ENCODE measurements at places on chromosomes 1 and 21.

DNA sequence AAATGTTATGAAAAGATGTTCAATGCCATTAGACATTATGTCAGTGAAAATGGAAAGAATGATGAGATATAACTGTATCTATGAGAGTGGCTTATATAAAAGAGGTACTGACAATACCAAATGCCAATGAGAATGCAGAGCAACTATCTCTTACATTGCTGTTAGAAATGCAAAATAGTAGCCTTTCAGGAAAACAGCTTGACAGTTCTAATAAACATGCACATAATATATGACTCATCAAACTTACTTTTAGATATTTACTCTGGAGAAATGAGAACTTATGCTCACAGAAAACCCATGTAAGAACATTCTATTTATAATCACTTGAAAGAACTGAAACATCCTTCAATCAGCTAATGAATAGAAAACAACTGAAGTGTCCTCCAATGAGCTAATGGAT is 996.7 kb upstream of the ADGRL4 start:
- DNase-seq = no peak

DNA sequence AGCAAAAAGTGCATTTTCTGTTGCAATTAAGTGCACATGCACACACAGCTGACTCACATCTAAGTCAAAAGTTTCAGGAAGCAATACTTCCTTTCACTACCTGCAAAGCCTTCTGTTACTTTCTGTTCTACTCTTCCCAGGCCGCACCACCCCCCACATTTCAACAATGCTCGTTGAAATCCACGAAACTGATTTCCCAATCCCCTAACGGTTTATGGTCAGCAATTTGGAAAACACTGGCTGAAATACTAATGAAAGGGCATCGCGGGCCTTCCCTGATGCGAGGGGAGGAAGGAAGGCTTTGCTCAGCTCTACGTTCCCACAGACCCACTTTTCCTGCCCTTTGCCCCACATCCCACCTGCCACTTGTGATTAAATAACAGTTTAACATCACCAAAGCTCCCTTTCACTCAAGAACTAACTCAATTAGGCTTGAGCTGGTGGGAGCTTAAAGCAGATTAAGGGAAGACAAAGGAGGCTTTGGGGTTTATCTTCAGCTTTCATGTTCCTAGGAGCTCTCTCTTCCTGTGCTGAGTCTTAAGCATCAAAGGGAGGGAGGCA is 243.2 kb upstream of the RAB4A start:
- DNase-seq = no peak

DNA sequence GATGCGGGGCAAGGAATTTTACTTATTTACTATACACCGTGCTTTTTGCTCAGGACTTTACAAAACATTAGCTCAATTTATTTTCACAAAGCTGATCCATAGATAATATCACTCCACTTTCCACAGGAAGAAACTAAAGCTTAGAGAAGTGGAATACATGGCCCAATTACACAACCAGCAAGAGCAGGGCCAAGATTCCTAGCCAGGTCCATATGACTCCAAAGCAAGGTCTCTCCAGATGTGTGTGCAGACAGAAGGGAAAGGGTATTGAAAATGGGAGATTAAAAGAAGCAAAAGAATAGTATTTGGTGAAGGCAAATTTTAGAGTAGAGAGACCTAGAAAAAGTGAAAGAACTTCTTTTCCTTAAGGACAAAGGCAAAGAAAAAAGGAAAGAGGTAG is 30.4 kb downstream of the RGS8 start:
- no peak for DNase-seq

- no peak for DNase-seq
Observed at GRCh38 chr1:193181536-193181935, 4.9 kb downstream of the B3GALT2 start.

DNA sequence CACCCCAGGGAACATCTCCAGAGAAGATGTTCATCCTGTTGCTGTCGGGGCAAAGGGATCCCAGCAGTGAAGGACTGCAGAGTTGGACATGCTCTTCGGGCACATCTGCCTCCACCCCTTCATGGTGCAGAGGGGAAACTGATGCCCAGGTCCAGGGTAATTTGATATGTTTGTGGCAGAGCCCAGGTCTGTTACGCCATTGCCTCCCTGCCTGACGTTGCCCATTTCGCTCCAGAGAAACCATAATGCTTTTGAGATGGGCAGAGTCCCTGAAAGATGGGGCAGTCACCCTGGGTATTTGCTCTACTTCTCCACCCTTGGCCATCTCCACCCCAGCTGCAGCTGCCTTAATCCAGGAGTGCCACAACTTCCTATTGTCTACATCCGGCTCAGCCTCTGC is 290.4 kb upstream of the POU3F1 start:
- no peak for DNase-seq

DNA sequence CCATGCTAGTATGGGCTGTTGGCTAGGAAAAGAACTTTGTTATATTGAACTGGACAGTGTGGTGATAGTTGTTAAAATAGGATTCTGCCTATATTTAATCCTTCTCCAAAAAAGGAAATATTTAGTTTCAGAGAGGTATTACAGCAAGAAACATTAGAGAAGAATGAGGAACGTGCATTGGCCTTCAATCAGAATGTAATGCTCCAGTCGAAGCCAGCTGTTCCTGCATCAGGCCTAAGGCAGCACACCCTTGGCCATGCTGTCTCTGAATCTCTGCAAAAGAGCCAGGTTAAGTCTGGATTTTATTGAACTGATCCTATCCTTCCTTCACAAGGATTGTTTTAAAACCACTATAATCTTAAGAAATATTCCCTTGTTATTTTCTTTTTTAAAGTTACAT is 35.3 kb upstream of the RALGPS2 start:
- DNase-seq = no peak

DNA sequence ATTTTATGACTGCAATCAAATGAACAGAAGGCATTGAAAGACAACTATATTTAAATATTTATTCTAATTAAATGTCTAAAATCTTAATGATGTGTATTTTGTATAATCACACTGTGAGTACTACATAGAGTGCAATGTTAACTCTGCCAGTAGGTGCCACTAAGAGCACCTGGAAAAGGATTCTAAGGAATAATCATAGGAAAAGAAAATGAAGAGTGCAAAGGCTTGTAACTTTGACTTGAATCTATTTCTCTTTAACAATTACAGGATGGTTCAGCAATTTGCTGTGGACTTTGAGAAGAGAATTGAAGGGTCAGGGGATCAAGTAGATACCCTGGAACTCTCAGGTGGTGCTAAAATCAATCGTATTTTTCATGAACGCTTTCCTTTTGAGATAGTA is 200.4 kb downstream of the DNM3 start:
- no peak for DNase-seq

DNA sequence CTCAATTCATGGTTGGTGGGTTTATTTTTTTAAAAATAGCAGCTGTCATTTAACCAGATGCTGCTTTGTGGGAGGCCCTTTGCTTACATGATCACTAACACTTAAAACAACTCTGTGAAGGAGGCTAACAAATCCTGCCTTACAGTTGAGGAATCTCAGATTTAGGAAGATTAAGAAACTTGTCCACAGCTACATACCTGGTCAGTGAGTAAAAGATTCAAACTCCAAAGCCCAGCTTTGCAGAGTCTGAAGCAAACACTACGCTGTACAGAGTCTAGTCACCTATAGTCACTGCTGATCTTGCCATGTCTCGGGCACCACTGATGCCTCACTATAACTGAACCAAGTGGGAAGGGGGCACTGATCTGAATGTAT is 535.4 kb downstream of the SMYD3 start:
- DNase-seq = no peak

- no peak for DNase-seq
Observed at GRCh38 chr1:113320272-113320671, 70.0 kb upstream of the MAGI3 start.

DNA sequence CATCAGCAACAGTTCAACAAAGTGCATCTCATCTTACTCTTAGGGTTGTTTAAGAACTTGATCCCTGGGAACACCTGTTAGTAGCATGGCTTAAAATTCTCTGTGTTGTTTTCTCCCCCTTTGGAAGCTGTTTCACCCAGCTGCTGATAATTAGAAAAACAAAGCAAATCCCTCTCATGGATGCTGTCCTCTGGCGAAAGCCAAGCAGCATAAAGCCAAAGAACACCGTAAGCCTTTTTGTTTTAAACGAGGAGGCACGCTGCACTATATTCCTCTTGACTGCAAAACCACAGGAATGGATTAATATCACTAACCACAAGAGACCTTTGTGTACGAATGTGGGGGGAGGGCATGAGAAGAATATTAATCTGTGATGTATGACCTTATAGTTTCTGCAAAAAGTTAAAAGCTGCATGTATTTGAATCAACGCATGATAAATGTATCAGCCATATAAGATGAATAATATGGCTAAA is 923.2 kb downstream of the LTN1 start:
- no peak for DNase-seq

DNA sequence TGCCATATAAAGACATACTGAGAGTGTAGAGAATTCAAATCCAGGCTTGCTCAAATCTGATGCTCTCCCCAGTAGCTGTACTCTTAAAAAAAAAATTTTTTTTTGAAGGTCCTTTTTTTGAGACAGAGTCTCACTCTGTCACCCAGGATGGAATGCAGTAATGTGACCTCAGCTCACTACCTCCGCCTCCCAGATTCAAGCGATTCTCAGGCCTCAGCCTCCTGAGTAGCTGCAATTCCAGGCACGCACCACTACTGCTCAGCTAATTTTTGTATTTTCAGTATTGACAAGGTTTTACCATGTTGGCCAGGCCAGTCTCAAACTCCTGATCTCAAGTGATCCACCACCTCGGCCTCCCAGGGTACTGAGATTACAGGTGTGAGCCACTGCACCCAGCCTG is 28.7 kb downstream of the STYXL2 start:
- DNase-seq = no peak

GRCh38 chr1:162859191-162859590 is 1.8 kb downstream of the CCDC190 start:
- no peak for DNase-seq

DNA sequence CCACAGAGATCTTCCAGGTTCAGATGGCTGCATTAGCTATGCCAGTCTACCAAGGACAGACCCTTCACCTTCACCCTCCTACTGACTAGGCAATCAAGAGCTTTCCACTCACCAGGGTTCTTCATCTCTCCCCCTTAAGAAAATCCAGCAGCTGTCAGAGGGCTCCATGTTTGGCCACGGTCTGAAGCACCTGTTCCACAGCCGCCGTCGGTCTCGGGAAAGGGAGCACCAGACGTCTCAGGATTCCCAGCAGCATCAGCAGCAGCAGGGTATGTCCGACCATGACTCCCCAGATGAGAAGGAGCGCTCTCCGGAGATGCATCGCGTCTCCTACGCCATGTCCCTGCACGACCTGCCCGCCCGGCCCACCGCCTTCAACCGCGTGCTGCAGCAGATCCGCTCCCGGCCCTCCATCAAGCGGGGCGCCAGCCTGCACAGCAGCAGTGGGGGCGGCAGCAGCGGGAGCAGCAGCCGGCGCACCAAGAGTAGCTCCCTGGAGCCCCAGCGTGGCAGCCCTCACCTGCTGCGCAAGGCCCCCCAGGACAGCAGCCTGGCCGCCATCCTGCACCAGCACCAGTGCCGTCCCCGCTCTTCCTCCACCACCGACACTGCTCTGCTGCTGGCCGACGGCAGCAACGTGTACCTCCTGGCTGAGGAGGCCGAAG is 13.8 kb downstream of the TMCC2 start:
- no peak for DNase-seq

- DNase-seq = no peak
Observed at GRCh38 chr1:234603221-234604204, 6.5 kb downstream of the IRF2BP2 start.

GRCh38 chr1:181264821-181265220 is 176.3 kb downstream of the IER5 start:
- DNase-seq = no peak

GRCh38 chr1:51997974-51998382 is 7.5 kb upstream of the RAB3B start:
- no peak for DNase-seq

DNA sequence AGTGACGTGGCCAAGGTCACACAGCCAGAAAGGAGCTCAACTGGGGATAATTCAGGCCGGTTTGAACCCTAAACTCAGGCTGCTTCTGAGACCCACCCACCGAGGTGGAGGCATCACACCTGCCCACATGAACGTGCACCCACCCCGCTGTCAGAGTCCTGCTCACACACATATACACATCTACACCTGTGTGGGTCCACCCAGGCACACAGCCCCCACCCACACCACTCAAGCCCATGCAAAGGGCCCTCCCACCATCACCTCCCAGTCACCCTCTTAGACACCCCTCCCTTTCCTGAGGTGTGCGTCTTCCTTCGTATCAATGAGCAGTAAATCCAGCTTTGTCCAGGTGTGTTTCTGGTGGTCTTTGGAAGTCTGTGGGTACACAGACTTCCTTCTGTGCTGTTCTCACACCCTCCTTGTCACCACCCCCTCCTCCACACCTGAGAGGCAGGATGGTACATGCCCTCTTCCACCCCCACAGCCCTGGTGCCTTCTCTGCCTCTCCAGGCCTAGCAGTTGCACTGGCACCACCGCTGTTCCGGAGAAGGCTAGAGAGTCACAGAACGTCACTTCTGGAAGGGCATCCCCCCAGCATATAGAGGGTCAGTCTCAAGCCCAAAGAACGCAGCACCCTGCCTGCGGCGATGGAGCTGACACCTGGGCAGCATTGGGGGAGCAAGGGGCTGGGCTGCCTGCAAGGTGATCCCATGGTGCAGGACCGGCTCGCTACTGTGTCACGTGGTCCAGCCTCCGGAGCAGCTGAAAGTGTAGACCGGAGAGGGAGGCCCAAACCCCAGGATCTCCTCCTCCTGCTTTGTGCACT is 18.9 kb upstream of the FAM131C start:
- no peak for DNase-seq

GRCh38 chr1:116907351-116907750 is 2.4 kb upstream of the PTGFRN start:
- no peak for DNase-seq

GRCh38 chr1:223556414-223557129 is 108.9 kb downstream of the CAPN8 start:
- no peak for DNase-seq

DNA sequence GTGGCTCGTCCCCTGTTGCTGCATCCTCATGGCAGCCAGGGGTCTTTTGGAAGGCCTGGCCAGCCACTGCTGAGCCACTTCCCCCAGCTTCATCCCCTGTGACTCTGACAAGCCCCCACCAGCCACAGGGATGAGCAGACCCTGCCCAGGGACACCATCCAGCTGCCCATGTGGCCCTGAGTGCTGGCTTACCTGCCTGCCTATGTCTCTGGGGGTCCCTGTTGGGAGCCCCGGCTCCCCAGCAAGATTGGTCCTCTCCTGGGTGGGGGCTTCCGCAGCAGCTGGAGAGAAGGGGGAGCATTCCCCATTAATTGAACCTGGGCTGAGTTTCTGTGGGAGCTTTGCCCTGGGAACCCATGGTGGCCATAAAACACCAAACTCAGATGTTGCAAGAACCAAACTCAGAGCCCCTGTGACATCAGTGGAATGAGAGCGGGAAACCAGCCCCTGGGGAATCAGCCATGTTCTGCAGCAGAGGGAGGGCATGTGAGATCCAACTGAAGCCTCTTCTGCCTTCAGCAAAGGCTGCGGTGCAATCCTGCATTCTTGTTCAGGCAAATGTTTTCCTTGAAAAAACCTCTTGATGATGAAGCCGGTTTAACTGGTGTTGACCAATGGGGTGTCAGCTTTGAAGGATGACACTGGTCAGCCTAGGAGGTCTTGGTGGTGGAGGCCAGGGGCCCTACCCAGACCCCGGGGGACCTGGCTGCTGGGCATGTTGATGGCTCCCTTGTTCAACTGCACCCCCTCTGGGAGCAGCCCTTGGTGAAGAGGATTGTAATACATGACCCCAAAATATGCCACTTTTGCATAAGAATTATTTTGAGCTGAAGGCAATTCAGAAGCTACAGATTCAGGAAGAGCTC is 28.3 kb upstream of the COL18A1 start:
- DNase-seq = no peak
